GM10248 (cell line): ENCODE measurements at places on chromosomes 12 and 14.

GRCh38 chr14:54686871-54687749 lies 120.2 kb downstream of the SAMD4A start:
- no peak for DNase-seq

- DNase-seq = no peak
Observed at GRCh38 chr12:11853126-11853525, 203.7 kb downstream of the ETV6 start.

DNA sequence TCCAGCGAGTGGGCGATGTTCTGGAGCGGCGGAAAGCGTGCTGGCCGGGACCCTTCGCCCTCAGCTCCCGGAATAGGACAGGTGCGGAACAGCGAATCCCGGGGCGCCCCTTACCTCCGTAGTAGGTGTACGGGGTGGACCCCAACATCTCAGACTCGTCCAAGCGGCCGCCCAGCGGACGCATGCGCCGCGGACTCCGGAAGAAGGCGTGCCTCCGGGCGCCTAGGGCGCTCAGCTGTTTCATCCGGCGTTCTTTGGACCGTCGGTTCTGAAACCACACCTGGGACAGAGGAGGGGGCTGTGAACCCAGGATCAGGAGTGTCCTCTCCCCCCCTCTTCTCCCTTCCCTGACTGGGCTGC lies 4.5 kb downstream of the LHX5 start:
- no peak for DNase-seq

- no peak for DNase-seq
Observed at GRCh38 chr14:75143761-75144527, 17.1 kb upstream of the NEK9 start.

DNA sequence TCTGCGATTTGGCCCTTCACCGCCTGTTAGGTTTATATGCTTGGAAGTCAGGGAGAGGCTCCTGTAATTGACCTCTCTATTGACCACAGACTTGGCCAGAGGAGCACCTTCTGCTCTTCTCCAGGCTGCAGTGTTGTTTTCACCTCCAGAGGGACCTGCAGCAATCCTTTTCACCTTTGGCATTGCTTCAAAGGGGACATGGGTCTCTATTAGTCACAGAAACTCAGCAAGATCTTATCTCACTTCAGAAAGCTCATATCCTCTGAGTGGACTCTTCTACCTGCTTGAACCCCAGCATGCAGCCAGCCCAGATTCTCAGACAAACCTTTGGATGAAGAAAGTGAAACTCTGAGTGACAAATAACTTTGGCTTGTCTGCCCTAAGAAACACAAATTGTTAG lies 339.3 kb downstream of the NRXN3 start:
- no peak for DNase-seq

DNA sequence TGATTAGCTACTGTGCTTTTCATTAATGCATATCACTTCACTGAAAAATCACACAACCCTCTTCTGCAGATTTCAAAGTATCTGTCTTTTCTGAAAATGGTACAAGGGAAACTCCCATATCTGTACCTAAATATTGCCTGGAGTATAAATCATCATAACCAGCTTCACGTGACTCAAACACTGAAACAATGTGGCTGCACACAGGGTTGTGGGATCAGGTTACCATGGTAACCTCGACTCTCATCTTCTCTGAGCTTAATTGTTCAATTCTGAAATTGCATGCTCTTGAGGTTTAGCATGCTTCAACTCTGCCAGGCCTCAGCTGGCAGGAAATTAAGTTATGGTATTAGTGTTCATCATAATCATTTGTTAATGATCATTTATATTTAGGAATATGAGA lies 77.5 kb upstream of the CPSF6 start:
- DNase-seq = peak; percentile 37

GRCh38 chr14:35159742-35160409 lies 37.5 kb downstream of the PRORP start:
- DNase-seq = no peak

DNA sequence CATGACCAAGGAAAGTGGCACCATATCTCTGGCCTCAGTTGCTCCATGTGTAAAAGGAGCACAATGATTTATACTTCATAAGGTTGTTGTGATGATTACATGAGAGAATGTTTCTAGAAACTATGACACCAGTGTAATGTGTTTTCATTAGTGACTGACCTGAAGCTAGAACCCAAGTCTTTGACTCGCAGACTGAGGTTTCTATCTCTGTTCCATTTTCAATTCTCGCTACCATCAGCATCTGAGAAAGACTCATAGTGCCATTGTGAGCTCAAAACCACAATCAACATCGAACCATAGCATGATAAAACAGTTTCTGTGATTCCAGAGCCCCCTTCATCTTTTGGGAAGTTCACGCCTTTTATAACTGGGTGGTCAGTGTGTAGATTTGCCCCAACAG lies 53.8 kb downstream of the STAB2 start:
- DNase-seq = peak; percentile 12

DNA sequence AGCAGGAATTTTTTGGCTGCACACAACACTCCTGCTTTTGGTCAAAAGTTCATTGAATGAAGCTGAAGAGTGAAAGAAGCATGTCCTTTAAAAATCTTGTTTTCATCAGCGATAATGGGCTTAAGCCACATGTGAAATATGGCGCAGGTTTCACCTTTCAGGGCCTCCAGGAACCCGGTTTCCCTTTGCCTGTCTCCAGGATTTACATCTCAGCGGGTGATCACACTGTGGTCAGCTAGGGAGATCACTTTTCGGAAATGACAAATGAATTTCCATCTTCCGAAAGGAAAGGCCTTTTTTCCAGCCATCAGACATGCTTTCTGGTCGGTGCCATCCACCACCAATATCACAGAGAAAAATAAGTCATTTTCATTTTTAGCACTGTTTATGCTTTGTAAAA lies 727.1 kb upstream of the TBX3 start:
- DNase-seq = no peak

- DNase-seq = no peak
Observed at GRCh38 chr14:94081386-94081820, 293 bp downstream of the IFI27L1 start.

- no peak for DNase-seq
Observed at GRCh38 chr12:7433276-7433822, 10.6 kb downstream of the CD163L1 start.

DNA sequence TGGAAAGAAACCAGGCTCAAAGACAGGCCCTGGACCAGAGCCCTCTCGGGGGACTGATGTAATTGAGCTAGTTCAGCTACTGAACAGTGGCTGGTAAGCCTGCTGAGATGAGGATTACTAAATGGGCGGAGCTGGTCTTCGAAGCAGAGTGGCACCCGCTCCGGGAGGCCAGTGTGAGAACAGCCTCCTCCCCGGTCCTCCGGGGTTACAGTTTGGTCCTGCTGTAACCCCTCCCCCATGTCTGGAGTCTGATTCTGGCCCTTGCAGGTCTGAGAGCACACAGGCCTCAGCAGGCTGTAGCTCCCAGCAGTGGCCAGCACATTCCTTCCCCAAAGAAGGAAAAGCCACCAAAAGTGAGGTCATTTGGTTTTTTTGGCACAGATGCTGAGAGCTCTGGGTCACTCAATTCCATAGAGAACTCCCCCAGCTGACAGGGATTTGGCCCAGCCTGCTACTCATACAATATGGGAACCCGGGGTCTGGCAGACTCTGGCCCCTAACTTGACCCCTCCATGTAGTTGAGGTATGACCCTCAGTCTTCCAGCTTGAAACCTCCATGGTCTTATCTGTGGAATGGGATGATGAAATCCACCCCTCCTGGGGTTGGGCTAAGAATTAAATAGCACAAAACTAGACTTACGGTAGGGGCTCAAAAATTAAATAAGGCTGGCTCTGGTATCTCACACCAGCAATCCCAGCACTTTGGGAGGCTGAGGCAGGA lies 39.0 kb downstream of the ACTN1 start:
- DNase-seq = no peak

DNA sequence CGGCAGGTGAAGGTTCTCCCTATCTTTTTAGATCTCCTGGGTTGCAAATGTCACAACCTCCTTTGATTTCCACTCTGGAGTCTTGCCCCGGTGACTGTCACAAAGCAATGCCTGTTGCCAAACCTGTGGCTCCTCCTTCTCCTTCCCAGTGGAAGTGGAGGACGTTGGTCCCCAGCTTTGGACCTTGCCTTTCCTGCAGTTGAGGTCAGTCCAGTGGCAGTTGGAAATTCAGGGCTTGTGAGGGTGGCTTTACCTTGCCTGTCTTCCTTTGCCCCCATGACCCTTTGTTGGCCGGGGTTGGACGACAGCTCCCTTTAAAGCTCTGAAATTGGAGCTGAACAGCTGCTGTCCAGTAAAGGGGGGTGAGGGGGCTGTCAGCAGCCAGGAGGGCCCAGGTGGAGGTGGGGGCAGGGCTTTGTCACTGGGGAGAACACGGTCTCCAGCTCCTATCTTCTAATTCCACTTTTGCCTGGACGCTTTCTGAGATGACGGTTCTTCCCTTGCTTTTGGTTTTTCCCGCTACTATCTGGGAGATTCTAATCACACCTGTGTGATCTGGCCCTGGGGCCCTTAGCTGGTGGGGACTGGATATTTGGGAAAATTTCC lies 4.1 kb downstream of the TEAD4 start:
- DNase-seq = no peak

GRCh38 chr14:99733540-99734405 lies 49.7 kb downstream of the CYP46A1 start:
- DNase-seq = no peak

GRCh38 chr12:23921099-23921856 lies 28.2 kb downstream of the SOX5 start:
- no peak for DNase-seq

DNA sequence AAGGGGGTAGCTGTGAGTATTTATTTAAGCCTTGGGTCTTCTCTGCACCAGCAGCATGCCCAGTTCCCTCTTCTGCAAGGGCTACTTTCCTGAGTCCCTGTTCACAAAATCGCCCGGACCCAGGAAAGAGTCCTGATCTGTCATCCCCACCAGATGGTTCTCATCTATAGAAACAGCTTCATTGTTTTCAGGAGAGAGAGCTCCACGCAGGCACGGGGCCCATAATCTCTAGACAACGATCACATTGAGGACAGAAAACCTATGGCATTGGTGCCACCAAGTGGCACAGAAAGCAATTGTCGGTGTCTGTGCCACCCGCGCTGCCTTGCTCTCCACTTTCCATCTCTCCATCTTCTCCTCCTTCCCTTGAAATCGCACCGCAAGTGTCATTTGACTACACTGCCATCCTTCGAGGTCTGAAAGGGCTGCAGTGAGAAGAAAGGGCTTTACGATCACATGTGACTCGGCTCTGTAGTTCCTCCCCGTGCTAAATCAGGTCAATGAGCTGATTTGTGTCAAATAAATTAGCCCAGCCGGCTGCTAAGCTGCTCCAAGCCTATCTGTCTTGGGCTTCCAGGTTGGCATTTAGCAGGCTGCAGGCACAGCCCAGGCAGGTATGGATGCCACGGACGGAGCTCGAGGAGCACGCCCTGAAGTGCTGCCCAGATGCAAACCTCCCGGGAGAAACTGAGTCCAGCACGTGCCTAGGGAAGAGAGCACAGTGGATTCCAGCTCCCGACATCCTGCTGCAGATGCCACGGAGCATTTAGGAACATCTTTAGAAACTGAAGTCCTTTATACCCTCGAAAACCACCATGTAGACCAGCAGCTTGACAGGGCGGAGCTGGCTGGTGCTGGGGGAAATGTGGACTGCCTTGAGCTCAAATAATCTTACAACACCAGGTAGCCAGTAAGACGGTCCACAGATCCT lies 28.8 kb downstream of the SPRING1 start:
- DNase-seq = peak; percentile 38

DNA sequence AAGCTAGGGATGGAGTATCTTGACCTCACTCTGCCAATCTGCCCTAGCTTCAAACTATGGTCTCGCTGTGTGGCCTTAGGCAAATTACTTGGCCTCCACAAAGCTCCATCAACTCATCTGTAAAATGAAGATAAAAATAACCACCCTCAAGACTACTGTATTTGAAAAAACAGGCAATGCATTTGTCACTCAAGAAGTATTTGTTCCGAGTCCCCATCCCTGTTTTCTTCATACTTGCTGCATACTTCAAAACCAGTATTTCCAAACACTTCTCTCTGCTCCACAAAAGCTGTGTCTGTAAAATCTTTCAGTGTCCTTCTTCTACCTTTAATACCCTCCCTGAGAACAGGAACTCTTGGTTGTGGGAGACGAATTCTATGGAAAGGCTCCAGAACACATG lies 47.9 kb downstream of the GTF2A1 start:
- no peak for DNase-seq

- no peak for DNase-seq
Observed at GRCh38 chr14:32537166-32537565, 208.1 kb downstream of the AKAP6 start.

GRCh38 chr14:73263606-73264005 lies 26.3 kb downstream of the PAPLN start:
- no peak for DNase-seq

DNA sequence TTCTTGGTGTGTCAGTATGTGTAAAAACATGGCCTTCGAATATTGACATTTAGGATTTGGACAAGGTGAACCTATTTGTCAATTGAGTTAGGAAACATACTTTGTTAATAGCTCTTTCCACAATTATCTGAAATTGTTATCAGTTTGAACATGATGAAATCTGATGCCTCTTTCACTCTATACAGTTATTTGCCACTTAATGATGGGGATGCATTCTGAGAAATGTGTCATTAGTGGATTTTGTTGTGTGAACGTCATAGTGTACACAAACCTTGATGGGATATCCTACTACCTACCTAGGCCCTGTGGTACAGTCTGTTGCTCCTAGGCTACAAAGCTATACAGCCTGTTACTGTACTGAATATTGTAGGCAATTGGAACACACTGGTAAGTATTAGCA lies 4.8 kb downstream of the TULP3 start:
- no peak for DNase-seq

- no peak for DNase-seq
Observed at GRCh38 chr14:32233260-32233659, 30.2 kb upstream of the RNU6-8 start.

DNA sequence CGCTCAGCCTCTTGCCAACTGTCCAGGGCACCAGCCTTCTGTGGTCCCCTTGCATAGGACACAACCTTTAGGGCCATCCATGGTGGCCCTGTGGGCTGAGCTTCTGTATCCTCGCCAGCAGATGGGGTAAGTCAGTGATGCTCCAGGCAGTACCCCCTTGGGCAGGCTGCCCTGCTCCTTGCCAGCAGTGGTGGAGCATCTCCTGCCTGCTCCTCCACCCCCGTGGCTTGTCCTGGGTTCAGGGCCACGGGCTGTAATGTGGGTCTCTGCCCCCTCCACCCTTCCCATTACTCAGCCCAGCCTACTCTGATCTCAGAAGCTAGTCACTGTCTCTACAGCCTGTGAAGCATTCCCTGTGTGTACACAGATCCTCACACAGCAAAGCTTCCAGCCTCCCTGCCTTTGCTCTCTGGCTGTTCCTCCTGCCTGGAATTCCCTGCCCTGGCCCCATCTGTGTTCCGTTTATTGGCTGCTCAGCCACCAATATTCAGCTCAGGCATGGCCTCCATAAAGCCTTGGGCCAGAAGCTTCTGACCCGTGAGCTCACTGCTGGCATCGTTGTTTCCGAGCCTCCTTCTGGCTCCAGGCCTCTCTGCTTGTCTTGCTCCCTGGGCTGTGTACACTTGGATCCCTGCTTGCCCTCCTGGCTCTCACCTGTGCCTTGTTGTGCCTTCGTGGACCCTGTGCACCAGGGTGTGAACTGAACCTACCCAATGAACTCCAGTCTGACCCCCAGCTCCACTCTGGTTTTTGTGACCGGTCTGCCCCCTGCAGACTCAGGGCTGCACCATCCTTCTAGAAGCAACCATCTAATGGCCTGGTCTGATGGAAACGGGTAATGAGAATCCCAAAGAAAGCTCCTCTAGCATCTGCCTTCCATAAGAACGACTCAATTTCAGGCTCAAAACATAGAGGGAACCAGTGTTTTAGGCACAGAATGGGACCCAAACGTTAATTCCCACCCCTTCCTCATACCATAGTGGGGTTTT lies 177.0 kb upstream of the PRMT8 start:
- peak; percentile 57 for DNase-seq

GRCh38 chr14:30855345-30856037 lies 18.9 kb upstream of the COCH start:
- DNase-seq = peak; percentile 70
